Stimulated activated CD4-positive, alpha-beta T cell treated with anti-CD3 and anti-CD28 coated beads, Interleukin-15, amount 100 ng/mL, for 1 hour (primary cell): ENCODE measurements at places on chromosomes 6 and 20.

GRCh38 chr6:35049900-35050756 is 91.0 kb downstream of the TCP11 start:
- DNase-seq: no peak

DNA sequence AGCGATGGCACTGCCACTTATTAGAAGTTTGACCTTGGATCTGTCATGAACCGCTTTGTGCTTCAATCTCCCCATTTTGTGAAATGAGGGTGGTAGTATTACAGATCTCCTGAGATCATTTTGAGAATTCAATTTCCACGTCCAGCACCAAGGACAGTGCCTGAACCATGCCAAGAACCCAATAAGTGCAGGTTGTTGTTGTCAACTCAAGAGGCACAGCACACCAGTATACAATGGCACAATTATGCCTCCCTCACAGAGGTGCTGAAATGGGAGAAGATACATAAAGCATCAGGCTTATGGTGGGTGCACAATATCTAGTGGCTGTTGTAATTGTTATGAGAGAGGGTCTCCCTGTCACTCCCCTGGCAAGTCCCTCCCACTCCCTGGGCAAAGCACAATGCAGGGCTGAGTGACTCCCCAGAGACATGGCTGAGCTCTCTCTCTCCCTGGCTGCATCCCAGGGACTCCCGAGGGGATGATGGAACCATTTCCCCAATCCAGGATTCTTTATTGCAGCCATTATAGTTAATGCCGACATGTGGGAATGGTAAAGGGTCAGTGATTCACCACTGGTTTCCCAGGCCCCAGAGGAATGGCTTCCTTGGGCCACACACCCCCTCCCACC is 78.7 kb downstream of the CDH22 start:
- no peak for DNase-seq

DNA sequence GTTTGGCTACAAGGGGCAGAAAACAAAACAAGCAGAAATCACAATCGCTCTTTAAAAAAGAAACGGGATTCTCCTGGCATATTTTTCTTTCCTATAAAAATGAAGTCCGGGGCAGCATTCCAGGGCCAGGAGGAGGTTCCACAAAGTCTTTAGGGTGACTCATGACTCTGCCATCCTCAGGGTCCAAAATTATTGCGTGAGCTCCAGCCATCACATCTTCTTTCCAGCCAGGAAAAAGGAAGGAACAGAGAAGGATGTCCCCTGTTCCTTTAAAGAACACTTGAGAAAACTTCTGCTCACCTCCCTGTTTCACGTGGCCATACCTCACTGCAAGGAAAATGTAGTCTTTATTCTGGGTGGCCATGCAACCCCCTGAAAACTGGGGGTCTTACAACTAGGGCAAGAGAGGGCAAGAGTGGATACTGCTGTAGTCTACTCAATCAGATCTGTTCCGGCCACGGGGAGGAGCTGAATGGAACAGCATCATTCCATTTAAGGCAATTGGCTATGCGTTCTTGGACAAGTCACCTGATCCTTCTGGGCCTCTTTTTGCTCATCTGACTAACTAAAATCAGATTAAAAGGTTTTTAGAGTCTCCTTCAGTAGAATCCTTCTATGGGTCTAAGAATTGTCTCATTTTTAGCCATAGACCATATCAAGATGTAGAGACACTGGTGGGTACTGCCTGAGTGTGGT is 49.4 kb downstream of the CTCFL start:
- no peak for DNase-seq

DNA sequence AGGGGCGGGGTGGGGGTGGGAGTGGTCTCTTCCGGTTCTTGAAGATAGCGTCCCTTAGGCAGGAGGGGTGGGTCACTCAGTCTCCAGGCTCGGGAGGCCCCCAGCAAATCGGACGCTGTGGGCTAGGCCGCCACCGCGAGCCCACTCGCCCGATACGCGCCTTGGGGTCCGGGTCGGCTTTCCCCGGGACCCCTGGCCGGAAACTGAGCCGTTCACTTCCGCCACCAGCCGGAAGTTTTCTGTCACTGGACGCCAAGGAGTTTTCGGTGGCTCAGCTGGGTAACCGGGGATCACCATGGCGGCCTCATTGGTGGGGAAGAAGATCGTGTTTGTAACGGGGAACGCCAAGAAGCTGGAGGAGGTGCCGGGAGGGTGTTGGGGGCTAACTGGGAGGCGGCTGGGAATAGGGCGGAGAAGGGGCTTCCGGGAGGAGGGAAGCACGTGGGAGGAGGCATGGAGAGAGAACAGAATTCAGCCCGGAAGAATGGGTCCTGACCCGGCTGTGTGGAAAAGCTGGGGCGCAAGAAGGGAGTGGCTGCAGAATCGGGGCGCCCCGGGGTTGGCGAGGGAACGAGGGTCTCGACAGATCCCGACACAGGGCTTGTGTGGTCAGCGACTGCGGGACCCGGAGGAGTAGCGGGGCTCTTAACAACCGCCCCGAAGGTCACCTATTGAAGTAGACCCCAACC is at the start of gene ITPA:
ITPA (plus strand) TSS at position 242 of the 689 bp plus-strand sequence; CDS start at position 296, 54 bp downstream.
- DNase-seq: peak; percentile 21

DNA sequence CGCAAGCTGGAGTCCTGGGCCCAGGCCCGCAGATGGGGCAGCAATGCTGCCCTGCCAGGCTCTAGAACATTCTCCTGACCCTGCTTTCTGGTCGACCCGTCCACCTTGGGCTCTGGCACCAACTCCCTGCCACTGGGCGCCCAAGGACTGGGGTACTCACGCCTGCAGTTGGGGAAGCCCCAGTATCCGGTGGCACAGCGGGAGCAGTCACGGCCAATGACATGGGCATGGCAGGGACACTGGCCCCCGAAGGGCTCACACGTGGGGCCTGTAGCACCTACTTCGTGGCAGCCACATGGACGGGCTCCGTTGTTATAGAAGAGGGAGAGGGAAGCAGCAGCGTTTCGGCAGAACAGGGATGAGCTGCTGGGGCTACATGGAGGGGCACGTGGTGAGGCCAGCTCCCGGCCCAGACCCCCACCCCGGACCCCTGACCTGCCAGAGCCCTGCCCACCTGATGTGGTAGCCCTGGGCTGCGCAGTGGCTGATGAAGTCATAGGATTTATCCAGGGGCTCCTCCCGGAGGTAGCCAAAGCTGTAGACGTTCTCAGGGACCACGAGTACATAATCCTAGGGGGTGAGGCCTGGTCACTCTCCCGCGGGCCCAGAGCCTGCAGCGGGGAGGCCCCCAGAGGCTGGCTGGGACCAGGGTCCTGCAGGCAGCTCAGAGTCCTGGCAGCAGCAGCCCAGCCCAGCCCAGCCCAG is 26.0 kb downstream of the ADRM1 start:
- DNase-seq: no peak

DNA sequence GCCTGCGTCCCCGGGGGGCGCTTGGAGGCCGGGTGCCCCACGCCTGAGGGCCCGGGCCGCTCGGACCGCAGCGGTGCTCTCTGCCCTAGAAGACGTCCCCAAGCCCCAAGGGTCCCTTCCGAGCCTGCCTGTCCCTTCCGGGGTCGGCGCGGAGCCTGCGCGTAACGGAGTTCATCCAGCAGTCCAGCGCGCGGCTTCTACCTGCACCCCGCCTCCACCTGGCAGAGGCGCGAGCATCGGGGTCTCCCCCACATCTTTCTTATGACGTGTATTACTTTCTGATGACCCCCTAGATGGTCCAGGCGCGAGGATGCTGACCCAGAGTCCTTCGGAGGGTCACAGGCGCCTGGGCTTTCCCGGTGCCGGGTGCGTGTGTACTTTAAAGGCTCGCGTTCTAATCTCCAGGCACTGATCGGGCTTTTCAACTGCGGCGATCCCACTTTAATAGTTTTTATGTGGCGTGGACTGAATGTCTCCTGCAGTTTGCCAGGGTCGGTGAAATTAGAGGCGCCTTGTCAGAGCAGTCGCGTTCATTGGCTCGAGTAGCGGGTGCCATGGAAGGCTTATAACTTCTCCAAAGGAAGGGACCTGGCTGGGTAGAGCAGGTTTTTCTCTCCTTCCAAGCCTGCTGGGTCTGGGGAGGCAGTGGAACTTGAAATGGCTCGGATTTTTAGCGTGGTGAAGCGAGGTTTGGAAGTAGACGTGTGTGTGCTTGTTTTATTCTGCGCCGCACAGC is 912 bp downstream of the EYA4 start:
- DNase-seq: no peak

- no peak for DNase-seq
Measured at GRCh38 chr6:35142588-35143569, 1.7 kb upstream of the TCP11 start.

DNA sequence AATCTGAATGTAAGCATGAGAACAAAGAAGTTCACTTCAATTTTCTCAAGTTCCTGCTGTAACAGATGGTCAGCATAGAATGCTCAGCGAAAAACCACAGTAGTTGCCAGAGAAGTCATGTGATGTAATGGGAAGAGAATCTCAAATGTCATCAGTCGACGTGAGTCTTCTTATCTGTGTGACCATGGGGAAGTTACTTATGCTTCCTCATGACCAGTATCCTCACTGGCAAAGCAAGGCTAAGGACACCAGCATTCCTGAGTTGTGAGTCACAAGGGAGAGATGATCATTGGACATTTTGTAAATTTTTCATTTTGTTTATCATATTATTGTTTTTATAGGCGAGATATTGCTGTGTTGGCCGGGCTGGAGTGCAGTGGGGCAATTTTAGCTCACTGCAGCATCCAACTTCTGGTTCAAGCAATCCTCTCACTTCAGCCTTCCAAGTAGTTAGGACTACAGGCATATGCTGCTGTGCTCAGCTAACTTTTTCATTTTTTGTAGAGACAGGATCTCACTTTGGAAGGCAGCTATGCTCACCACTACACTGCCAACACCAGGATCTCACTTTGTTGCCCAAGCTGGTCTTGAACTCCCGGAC is 21.9 kb downstream of the SGK1 start:
- no peak for DNase-seq

- DNase-seq: no peak
Measured at GRCh38 chr6:33987531-33988021, 158.3 kb downstream of the GRM4 start.

DNA sequence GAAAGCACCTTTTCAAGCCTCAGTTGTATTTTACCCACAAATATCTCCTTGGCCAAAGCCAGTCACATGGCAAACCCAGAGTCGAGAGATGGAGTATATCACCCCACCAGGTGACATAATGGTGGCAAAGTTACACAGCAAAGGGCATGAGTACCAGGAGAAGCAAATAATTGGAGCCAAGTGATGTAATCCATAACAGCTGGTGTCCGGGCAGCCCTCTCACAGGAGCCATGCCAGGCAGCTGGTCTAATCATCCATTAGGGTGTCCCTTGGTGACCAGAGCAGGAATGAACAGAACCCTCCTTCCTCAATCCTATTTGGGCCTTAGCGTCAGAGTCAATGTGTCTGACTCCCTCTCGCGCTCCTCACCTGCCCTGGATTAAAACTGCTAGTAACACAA is 272.1 kb downstream of the LRFN2 start:
- DNase-seq: no peak

DNA sequence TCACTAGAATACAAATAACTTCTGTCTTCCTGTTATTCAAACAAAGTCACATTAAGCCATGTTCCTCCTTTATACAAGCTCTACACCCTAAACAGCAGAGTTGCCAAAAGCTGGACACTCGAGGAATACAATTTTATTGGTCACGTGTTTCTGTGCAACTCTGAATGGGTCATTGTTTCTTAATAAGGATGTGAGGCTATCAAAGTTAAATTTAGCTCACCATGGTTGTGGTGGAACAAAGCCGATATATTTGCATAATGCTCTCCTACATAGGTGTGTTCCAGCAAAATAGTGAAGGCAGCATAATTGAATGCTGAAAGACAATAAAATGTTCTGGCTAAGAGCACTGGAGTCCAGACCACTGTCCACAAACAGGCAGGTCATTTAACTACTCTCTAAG is 36.9 kb upstream of the CD2AP start:
- no peak for DNase-seq

DNA sequence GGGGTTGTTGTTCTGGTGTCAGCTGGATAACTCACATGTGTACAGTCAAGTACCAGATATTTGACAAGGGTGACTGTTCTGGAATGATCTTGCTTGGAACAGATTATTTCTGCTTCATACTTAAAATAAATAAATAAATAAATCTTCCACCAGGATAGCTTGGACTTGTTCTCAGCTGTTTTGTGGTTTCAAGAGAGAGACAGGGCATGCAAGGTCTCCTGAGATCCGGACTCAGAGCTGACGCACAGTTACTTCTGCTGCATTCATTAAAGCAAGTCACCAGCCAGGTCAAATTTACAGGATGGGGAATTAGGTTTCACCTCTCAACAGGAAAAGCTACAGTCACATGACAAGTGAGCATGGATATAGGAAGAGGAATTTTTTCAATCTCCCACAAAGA is 285.0 kb upstream of the SPTLC3 start:
- no peak for DNase-seq

DNA sequence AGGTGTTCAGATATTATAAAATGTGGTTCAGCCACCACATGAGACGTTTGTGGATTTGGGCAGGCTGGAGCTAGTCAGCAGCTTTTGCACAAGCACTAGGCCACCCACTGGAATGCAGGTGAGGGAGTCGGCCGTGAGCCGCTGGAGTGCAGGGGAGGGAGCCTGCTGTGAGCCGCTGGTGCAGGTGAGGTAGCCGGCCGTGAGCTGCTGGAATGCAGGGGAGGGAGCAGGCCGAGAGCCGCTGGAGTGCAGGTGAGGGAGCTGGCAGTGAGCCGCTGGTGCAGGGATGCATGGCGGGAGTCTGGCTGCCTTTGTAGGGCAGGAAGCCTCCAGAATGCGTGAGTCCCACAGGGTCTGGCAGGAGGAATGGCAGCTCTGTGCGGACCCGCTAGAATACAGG is 1907.6 kb upstream of the DEFB115 start:
- DNase-seq: no peak

- DNase-seq: no peak
Measured at GRCh38 chr20:53828088-53828681, 234.5 kb upstream of the ZNF217 start.

GRCh38 chr6:27359231-27359630 is 29.3 kb upstream of the ZNF391 start:
- DNase-seq: no peak

- no peak for DNase-seq
Measured at GRCh38 chr20:32645134-32645533, 28.6 kb downstream of the C20orf203 start.

- no peak for DNase-seq
Measured at GRCh38 chr6:112037783-112038216, 16.1 kb upstream of the CCN6 start.

- no peak for DNase-seq
Measured at GRCh38 chr20:13166437-13166836, 54.6 kb upstream of the ISM1 start.

GRCh38 chr20:62666736-62667529 is 24.6 kb downstream of the SLCO4A1 start:
- no peak for DNase-seq

DNA sequence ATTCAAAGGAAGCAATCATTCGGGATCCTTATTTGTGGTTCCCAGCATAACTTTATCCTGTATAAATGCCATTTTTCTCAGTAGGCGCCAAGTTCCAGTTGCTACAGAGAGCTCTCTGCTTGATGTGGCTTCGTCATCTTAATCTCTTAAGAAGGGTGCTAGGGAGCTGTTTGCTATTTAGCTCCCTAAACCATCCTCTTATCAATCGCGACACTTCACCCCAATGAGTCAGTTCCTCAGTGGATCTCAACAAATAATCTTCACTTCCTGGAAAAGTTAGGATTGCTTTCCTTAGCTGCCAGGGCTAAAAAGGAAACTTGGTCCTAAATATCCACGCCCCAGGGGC is 1.3 kb upstream of the NKAIN2 start:
- DNase-seq: no peak

GRCh38 chr6:143195349-143195845 is 134.7 kb downstream of the AIG1 start:
- no peak for DNase-seq
